T-cell (primary cell): ENCODE measurements at places on chromosomes 3 and 15.

DNA sequence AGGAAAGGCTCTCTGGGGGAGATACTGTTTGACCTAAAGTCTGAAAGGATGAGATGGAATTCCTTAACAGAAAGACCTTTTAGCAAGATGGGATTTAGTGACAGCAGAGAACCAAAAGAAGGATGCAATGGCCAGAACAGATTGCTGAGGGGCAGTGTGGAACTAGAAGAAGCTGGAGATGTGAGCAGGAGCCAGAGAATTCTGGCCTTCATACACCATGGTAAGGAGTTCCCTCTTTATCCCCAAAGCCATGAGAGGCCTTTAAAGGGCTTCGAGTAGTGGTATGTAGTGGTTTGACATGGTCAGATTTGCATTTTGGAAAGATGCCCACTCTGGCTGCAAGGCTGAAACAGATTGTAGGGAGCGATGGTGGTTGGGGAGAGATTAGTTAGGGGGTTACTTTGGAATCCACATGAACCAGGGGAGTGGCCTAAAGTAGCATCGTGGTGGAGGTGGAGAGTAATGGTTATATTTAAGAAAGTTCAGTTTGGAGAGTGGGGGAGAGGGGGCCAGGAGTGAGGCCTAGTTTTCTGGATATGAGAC lies 34.0 kb upstream of the NPHP3 start:
- DNase-seq, result no peak

DNA sequence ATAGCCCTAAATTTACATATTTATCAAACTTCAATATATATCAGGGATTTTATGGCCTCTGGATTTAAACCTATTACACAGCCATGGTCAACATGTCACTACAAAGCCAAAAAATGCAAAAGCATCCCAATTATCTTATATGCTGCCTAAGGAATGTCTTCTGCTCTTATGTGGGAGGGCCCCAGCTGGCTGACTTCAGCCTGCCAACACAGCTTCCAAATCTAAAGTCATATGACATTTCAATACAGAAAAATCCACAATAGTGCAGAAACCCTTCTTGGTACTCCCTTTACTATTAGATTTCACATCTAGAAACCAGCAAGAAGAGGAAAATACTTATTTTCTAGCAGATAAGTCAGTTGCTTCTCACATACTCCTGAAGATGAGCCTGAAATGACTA lies 6.4 kb downstream of the PFN2 start:
- no peak for DNase-seq

- DNase-seq, result no peak
Observed at GRCh38 chr15:49688135-49688790, 67.4 kb downstream of the DTWD1 start.

GRCh38 chr3:15052335-15053242 lies 12.5 kb downstream of the MRPS25 start:
- DNase-seq, result no peak

DNA sequence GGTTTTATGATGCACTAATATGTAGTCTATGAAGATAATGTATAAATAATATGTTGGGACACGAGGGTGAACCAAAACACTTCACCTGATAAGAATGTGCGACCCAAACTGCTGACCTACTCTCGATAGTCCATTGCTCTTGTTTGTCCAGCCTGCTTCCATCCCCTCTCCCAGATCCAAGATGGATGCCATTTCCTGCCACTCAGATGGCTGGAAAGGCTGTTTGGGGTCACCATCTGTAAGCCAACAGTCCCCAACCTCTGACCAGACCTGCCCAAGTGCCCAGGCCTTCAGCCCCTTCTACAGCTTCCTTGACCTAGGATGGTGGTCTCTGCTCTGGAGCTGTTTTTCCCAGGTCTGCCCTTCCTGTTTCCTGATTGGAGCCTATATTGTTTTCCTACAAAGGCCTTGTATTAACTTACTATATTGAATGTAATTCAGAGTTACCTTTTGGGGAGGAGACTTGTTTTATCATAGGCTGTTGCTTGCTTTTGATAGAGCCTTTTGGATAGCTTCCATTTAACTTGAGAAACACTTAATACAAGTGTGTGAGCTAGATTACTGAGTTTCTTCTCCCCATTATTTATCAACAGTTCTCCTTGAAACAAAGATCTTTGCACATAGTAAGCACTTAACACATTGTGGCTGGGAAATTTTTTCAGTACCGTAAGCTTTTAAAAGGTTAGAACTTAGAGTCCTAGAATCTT lies 5.0 kb upstream of the PAQR9 start:
- DNase-seq, result no peak
